Suppressor macrophage (primary cell): ENCODE measurements at places on chromosomes 3 and 15.

DNA sequence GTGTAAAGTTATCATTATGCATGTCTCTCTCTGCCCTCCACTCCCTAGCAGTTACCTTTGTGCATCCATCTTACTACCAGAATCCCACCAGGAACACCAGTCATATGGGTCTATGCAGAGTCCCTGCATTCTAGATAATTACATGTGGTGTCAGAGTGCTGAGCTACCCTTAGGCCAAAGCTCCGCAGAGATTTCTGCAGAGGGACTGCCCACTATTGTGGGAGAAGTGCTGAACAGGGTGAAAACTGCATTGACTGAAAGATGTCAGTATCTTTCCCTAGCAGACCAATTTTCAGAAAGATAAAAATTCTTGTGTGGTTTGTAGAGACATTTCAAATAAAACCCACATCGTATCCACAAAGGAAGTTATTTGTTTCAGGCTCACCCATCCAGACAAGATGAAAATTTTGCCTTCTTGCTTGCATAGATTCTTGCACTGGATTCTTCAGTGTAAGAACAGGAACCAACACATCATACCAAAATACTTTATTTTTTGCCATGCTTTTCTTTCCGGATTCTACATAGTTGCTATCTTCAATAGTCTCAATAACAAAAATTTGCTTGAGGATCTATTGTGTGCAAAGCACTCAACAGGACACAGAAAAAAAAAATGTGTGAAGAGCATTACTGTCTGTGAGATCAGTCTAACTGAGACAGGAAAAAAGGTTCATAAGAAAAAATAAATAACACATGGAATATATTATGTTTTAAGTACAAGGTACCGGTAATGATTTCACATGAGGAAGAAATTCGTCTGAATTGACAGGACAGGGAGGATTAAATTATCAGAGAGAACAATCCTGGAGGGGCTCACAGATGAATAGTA is 32.0 kb upstream of the CCDC80 start:
- no peak for DNase-seq

DNA sequence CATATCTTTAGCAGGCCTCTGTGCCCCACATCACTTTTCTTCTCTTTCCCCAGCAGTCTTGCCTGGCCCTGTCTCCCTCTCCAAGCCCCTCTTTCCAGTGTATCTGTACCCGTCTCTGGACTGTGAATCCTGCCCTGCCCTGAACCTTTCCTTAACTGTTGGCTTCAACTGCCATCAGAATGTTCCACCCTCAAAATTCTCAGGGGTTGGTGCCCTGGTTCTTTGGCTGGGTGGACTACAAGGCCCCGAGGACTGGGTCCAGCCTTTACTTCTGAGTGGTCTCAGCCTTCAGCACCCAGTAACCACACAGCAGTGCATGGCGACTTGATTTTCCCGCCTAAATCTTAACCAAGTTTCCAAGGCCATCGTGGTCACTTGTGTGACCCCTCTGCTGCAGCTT is 333.5 kb upstream of the RGMA start:
- no peak for DNase-seq

GRCh38 chr3:9781978-9782603 is 10.2 kb downstream of the TADA3 start:
- DNase-seq: peak; percentile 39

- DNase-seq: no peak
These were observed 101.6 kb downstream of the APBA2 start for GRCh38 chr15:28987337-28987736.

DNA sequence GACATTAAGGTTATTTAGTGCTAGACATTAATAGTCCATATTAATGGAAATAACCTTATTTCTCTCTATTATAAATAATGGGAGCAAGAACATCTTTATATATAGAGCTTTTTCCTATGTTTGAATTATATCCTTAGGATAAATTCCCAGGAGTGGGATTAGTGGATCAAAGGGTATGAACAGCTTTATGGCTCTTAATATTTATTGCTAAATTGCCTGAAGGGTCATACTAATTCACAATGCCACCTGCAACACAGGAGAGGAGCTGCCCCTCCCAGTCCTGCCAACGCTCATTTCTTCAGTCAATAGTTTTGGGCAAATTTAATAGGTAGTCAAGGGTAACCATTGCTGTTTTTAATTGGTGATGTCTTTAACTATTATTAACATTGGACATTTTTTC is 48.9 kb upstream of the POLR2M start:
- DNase-seq: no peak

GRCh38 chr3:37456781-37457180 is 282.4 kb upstream of the LRRFIP2 start:
- DNase-seq: no peak

- DNase-seq: no peak
These were observed 6.0 kb downstream of the TADA3 start for GRCh38 chr3:9786209-9786739.

- DNase-seq: no peak
These were observed 365.0 kb downstream of the SV2B start for GRCh38 chr15:91465086-91465485.

- no peak for DNase-seq
These were observed 210.2 kb downstream of the OSBPL10 start for GRCh38 chr3:31770822-31771326.

DNA sequence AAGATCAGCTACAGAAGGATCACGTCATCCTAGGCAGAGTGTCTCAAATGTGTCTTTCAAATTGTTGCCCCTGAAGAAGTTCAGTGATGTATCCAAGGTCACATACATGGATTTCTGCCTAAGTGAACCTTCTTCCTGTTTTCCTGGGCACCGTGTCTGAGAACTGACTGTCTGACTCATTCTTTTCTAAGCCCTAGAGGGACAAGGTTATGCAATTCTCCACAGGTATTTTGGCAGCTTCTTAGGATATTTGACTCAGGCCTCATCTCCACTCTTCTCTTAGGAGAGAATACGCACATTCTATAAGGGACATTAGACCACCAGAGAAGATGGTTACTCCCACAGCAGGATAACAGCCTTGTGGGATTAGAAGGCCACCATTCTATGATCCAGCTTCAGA is 391.9 kb upstream of the THBS1 start:
- DNase-seq: no peak

DNA sequence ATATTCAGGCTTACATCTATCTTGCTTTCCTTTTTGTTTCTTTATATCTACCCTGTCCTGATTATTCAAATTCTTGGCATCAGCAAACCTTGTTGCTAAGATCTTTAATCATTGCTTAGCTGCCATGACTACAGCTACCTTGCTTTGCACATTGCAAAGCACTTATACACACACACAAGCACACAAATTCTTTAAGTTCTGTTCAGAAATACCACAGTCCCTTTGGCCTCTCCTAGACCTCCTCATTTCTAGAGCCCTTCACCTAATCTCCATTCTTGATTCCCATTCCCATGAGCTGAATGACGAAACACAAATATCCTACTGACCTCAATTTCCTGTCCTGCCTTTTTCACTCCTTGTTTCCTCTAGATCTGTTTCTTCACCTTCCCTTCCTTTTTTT is 409.6 kb downstream of the UNC13C start:
- no peak for DNase-seq

GRCh38 chr3:2853651-2854050 is 256.5 kb downstream of the IL5RA start:
- DNase-seq: no peak

GRCh38 chr15:75104804-75105557 is 81.6 kb downstream of the PPCDC start:
- peak; percentile 97 for DNase-seq

GRCh38 chr3:121436074-121436473 is 109.7 kb downstream of the POLQ start:
- no peak for DNase-seq

DNA sequence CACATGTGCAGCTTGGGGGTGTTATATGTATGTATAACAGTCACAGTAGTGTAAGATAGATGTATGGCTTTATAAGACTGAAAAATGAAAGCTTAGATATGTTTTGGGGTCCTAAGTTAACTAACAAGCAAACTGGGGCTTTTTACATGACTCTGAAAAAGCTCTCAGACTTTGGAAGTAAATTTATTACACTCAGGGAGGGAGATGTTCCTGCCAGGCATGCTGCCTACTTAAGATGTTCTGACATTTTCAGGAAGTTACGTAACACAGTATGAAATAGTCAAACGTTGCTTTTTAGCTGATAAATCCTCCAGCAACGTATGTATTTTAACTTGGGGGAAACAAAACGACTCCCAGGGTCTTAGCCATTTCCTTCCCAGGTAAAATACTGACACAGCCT is 1.7 kb upstream of the IFT57 start:
- DNase-seq: peak; percentile 45

GRCh38 chr3:37562876-37563275 is 298.8 kb upstream of the CTDSPL start:
- no peak for DNase-seq

GRCh38 chr15:32994810-32995424 is 199.6 kb downstream of the FMN1 start:
- DNase-seq: peak; percentile 49

GRCh38 chr15:88920186-88920891 is 7.2 kb upstream of the MFGE8 start:
- no peak for DNase-seq

DNA sequence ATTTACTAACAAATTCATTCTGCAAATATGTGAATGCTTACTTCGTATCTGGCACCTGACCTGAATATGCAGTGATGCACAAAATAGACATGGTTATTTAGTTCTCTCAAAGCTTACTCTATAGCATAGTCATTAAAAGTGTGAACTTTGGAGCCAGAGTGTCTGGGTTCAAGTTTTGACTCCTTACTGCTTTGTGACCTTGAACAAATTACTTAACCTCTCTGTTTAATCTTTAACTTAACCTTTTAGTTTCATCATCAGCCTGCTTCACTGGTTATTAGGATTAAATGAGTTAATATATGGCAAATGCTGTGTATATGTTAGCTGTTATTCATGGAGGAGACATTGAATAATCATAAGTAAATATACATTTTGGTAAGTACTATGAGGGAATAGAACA is 12.1 kb upstream of the MGA start:
- no peak for DNase-seq

DNA sequence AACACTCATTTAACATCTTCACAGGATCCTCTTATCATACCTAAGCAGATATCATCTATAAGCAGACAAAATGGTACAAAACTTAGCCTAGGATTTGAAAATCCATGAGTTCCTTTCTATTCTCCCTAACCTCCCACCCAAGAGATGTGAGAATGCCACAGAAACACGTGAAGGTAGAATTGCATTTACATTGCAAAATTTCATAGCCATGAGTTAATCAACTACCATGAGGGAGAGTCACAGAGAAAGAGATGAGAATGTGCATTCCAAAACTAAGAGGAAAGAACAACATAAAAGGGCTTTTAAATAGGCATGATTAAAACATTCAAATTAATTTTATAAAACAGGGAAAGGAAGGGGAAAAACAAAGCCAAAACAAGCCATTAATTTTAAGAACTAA is 806.2 kb downstream of the NTRK3 start:
- no peak for DNase-seq

DNA sequence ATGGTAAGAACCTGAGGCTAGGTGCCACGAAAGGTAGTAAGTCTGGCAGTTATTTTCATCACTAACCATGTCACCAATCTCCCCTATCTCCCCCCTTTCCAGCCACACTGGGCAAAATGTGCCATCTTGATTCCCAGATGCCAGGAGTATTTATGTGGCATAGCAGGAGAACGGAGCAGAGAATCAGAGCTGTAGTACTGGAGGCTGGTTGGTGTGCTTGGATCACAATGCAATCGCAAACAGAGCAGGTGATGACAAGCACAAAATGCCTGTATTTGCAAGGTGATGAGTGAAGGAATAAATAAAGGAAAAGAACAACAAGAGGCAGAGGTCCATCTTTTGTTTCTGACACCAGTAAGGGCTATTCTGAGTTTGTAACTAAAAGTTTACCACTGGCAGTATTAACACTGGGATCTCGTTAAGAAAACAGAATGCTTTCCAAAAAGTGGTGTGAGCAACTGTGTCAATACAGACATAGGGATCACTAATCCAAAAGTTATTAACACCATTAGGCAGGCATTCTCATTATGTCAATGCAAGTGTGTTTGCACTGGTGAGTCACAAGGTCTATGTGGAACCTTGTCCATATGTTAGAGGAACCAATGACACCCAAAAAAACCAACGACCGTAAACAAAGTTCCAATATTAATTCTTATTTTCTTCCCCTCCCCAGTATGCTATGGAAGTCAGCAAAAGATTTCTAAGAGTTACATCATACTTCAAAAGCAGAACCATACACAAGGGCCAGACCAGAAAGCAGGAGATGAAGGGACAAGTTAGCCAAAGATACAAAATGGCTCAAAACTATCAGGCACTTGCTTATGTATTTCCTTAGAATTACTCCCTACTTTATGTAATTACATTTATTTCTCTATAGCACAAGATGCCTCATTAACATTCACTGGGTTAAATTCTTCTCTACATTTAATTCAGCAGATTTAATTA is 556.6 kb downstream of the FOXP1 start:
- peak; percentile 81 for DNase-seq

GRCh38 chr3:172515130-172515918 is 7.9 kb downstream of the TNFSF10 start:
- no peak for DNase-seq

DNA sequence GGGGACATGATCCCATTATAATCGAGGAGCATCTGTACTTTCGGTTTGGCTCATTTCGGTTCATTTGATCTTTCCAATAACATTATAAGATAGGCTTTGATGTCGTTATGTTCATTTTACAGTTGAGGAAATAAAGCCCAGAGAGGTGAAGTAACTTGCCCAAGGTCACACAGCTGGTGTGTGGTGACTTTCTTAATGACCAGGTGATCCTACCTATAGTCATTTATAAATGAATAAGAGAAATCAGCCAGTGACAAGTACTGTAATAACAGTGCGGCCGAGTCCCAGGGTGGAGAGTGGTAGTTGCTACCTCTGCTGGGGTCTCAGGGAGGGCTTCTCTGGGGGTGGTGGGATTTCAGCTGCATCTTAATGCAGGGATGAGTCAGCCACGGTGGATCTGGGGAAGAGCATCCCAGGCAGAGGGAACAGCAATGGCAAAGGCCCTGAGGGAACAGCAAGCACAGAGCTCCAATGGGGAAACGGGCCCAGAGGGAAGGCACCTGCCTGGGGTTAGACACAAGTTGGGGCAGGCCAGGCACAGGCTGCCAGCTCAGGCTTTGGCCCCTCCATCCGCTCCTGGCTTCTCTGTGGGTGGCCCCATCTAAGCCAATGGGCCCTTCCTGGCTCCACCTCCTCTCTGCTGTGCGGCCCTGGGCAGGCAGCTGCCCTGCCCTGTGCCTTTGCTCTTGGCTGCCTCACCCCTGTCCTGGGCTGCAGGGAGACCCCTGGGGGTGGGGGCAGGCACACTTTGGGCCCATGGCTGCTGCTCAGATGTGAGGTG is 1.1 kb upstream of the FBLN2 start:
- DNase-seq: no peak

DNA sequence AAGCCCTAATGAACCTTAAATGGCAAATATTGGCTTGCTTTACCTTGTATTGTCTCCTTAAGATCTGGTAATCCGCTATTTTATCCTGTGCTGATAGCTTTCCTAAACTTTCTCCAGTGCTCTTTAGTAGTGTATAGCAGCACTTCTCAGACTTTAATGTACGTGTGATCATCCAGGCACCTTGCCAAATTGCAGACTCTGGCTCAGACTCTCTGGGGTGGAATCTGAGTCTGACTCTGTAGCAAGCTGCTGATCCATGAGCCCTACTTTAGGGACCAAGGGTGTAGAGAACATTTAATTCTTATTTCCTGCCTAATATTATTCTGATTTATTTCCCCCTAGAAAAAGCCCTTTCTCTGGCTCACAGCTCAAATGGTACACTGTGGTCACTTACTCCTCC is 518.8 kb upstream of the ZNF385D start:
- peak; percentile 6 for DNase-seq
